ENCODE measurements at places on chromosomes 5 and 9.

GRCh38 chr9:4334410-4334813 is 34.5 kb upstream of the GLIS3 start:
- no peak for DNase-seq

DNA sequence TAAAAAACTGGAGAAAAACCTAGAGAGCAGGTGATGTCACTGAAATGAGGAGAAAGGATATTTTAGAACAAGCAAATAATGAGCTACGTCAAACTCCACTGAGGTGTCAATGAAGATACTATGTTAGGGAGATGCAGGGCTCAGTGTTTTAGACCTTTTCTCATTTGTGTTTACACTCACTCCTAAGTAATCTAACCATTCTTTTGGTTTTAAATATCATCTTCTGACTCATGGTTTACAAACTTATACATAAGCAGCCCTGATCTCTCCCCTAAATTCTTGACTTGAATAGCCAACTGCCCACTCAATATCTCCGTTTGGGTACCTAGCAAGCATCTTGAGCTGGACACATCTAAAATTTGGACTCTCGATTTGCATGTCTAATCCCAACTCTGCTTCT is 272.4 kb downstream of the MEF2C start:
- no peak for DNase-seq

GRCh38 chr5:174022384-174023095 is 23.0 kb upstream of the NSG2 start:
- no peak for DNase-seq

- DNase-seq, result no peak
These were observed 727 bp downstream of the RHOBTB3 start for GRCh38 chr5:95731571-95732554.

- no peak for DNase-seq
These were observed 483 bp downstream of the C9orf85 start for GRCh38 chr9:71911908-71912335.

GRCh38 chr9:93198838-93199625 is 15.1 kb downstream of the WNK2 start:
- DNase-seq, result no peak

- DNase-seq, result no peak
These were observed 38.6 kb downstream of the TGFBI start for GRCh38 chr5:136067422-136067821.

DNA sequence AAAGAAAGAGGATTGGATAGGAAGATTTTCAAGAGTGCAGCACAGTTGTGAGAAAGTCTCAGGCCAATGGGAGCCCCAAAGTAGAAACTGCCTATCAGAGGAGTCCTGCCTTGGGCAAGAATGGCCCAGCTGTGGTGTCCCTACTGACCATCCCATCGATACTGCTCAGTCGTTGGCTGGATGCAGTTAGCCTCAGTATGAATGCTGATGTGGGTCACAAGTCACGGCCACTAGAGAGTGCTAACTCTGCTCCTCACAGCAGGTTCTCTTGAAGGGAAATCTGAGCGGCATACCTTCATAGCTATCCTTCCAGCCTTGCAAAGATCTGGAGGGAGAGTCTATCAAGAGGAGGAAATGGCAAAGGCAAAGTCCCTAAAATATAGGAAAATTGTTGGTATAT is 11.6 kb upstream of the CETN3 start:
- DNase-seq, result no peak

GRCh38 chr5:8381972-8382371 is 513.0 kb downstream of the MTRR start:
- no peak for DNase-seq

- no peak for DNase-seq
These were observed 1.5 kb downstream of the CDC42SE2 start for GRCh38 chr5:131265311-131265803.

- no peak for DNase-seq
These were observed 75.7 kb downstream of the MED10 start for GRCh38 chr5:6302684-6303083.

DNA sequence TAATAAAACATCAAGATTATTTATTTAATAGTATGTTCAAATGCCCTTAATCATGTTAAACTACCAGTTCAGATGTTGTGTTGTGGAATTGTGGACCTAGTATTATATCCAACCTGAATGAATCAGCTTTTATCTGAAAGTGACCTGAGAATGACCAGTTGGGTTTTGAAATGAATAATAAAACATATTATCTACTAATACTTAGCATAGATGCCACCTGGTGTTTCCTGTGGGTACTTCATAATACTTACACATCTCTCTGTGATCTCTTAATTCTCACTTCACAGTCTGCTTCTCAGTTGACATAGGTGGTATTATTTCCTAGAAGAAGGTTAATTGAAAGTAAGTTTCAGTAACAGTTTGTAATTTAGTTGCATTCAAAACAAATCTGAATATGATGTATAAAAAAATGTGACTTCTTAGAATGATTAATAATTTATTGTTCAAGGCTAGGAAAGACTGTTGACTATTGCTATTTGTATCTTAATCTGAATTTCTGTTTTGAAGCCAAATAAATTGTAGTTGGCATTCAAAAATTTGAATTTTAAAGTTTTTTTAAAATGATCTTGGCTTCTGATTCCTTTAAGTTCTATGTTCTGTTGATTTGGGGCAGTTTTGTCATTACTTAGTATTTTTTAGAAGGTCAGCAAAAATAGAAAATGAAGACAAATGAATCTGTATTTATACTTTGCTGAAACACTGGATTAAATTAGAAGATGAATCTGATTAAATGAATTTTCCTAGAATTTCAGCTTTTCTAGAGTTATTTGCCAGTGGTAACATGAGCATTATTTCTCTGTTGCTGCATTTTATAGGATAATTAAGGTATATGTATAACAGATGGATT is 48.2 kb downstream of the KIF2A start:
- DNase-seq, result peak; percentile 11

DNA sequence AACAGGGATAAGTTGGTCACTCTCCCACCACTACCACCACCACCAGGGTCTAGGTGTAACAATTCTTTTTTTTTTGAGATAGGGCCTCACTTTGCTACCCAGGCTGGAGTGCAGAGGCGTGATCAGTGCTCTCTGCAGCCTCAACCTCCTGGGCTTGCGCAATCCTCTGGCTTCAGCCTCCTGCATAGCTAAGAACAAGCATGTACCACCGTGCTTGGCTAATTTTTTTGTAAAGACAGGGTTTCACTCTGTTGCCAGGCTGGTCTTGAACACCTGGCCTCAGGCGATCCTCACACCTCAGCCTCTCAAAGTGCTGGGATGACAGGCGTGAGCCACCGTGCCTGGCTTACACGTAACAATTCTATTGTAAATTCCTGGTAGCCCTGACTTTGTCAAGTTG is 27.5 kb downstream of the CORO2A start:
- no peak for DNase-seq

DNA sequence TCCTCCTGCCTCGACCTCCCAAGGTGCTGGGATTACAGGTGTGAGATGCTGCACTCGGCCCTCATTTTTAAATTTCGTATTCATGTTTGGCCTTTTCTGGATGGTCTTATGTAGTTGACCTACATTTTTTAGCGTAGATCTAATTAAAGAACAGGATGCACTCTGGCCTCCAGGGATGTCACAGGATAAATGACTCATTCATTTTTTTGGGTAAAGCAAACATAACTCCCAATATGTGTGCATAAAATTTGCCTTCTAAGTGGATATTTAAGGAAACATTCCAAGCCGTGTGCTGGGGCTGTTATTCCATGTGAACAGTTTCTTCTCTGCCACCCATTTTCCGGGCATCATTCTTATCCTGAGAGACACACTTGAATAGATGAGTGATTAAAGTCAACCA is 501.6 kb downstream of the IRX1 start:
- no peak for DNase-seq

DNA sequence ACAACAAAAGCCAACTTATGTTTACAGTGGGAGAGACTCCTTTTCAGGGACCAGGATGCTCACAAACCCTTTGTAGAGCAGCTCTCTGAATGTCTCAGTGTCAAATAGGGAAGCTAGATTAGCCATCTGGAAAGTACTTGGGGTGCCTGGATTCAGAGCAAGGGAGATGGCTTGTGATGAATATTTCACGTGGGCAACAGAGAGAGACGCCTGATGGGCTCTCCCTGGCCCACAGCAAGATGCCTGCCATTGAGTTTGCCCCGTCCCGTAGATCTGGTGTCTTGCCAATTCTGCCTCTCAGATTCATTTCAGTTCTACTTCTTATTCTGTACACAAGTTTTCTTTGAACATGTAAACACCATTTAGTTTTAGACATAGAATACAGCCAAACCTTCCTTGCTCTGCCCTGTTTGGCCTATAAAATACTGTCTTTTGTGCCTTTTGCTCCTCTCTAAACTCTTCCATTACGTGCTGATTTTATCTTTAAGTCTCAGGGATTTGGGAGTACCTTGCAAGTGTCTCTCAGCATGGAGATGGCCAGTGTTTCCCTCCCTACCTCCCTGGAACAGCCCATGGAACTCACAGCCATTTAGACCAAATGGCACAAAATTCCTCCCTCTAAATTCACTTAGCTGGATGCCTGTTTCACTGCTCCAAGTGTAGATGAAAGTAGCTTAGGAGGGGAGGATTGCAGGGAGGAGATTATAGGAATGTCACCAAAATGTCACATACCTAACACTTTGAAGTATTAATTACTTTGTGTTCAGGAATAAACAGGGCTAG is 234.3 kb downstream of the SAXO1 start:
- DNase-seq, result no peak

DNA sequence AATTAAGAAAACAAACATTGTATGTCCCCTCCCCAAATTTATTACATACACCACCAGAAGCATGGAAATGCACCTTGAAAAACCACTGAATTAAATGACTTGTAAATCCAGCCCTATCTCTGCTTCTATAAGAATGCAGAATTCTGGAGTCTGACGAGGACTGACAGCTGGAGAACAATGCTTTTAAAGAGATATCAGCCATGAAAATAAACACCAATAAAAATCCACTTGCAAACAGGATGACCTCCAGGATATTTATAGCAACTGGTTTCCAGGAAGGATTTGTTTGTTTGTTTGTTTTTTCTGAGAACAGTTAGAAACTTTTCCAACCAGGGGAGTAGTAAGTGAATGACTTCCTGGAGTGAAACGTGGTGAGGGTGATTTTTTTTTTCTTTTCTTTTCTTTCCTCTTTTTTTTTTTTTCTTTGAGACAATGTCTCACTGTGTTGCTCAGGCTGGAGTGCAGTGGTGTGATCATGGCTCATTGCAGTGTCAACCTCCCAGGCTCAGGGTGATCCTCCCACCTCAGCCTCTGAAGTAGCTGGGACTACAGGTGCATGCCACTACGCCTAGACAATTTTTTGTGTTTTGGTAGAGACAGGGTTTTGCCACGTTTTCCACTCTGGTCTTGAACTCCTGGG is 38.7 kb upstream of the SLC36A1 start:
- no peak for DNase-seq

GRCh38 chr5:146291421-146292074 is 47.1 kb upstream of the POU4F3 start:
- no peak for DNase-seq

GRCh38 chr9:129702589-129703520 is 37.4 kb downstream of the PRRX2 start:
- peak; percentile 68 for DNase-seq

DNA sequence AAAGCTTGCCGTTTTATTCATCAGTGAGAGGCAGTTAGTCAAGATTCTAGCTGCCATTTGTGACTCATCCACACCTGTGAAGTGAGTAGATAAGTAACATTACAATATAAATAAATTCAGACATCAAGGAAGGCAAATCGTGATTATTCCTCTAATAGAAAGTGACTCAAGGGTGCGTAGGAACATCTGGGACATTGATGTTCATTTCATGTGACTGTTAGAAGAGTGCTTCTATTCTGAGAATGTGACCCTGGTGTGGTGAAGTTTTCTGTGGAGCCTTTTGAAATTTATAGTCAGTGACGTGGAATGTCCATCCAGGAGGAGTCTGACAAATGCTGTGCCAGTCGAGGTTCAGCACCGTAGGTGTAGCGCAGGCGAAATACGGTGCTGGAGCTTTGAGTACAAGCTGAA is 48.4 kb upstream of the FAM240B start:
- no peak for DNase-seq

DNA sequence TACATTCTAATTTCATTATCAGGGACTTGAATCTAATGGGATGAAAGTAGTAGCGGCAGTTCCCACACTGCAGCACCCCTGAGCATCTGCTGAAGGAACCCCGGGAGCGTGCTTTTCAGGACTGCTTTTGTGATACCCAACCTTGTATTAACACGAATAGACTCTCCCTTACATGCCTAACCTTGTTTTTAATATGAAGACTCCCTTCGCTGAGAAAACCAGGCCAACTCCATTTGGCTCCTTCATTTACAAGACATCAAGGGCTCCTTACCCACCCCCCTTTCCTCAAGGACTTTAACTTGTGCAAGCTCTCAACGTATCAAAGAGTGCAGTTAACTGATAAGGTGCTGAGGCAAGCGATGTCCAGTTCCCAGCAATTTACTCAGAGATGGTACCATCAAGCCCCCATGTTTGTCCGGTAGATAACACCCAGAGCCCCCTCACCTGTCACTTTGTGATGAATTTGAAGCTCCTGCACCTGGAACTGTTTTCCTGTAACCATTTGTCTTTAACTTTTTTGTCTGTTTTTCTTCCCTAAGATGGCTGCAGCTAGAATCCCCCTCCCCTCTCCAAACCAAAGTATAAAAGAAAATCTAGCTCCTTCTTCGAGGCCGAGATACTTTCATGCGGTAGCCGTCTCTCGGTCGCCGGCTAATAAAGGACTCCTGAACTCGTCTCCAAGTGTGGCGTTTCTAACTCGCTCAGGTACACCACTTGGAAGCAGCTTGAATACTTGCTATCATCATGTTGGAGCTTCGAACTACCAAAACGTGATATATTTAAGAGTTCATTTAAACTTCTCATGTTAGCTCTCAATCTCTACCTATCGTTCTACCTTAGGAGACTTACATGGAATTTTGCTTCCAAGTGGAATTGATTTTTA is 10.7 kb downstream of the HNRNPH1 start:
- no peak for DNase-seq

DNA sequence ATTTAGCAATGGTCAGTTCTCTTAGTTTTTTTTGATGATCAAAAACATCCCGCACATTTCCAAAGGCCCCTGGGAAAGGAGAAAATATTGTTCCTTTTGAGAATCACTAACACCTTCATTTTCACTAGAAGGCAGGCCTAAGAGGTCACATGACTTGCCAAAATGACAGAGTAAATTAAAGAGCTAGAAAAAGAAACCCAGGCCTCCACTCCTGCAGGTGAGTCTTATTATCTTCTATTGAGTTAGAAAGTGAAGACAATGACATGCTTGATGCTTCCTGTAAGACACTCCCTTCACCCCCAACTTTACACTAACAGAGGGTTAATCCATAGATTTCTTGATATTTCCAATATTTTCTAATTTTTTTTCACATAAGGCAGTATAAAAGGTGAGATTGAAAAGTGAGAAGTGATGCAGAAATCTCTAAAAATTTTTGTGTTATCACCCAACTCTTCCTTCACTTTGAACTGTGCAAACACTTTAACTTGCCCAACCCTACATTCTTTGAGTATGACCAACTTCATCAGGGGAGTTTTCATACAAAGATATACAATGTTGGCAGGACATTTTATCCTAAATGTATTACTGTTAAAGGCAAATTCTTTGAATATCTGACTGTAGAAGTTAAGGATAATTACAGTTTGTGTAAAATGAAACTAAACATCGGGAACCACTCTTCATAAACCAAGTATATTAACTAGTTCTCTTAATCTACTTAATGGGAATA is 57.1 kb downstream of the SUB1 start:
- no peak for DNase-seq

GRCh38 chr9:110029956-110030480 is 177.9 kb downstream of the C9orf152 start:
- no peak for DNase-seq

- DNase-seq, result no peak
These were observed 2.3 kb downstream of the TUT7 start for GRCh38 chr9:86351880-86352279.

Data from AG09319 (cell line).